Thyroid gland (tissue), 4 donors: ENCODE measurements at places on chromosomes 6 and 20.

DNA sequence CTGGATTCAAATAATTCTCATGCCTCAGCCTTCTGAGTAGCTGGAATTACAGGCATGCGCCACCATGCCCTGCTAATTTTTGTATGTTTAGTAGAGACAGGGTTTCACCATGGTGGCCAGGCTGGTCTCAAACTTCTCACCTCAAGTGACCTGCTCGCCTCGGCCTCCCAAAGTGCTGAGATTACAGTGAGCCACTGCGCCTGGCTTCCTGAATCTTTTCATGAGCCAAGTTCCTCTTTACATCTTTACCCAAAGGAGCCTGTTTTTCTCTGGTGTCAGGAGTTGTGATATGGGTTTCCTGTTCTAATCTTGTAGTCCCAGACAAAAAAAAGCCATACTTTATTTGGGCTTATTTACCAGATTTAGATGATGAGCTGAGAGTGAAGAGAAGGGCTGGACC is 34.4 kb downstream of the PCNA start:
- DNase-seq, result no peak

- no peak for DNase-seq
Measured at GRCh38 chr20:52150440-52151258, 40.9 kb downstream of the ZFP64 start.

DNA sequence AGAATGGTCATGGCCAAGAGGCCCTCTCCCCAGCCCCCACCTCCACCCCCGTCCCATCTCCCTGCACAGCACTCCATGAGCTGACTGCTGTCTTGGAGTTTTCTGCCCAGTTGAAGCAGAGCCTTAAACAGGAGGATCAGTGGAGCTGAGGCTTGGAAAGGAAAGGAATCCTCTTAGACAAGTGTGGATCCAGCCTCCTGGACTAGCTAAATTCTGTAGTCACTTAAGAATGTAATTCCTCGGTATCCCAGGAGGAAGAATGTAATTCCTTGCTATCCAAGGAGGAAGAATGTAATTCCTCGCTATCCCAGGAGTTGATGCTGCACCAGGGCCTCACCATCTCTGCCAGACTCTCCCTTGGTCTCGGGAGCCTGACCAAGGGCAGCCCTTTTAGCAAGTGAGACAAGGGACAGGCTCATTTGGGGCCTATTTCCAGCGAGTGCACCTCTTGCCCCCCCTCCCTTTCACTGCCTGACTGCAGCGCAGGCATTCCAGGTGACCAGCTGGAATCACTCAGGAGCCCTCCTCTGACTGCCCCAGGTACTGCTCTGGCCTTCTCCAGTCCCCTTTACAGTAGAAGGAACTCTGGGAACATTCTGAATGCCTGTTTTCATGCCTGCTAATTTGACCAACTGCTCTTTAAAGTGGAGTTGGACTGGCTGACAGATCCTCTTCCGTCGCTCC is 76.2 kb downstream of the TCP11 start:
- peak; percentile 55 for DNase-seq

GRCh38 chr6:1757131-1757530 is 147.4 kb downstream of the FOXC1 start:
- peak; percentile 74 for DNase-seq

DNA sequence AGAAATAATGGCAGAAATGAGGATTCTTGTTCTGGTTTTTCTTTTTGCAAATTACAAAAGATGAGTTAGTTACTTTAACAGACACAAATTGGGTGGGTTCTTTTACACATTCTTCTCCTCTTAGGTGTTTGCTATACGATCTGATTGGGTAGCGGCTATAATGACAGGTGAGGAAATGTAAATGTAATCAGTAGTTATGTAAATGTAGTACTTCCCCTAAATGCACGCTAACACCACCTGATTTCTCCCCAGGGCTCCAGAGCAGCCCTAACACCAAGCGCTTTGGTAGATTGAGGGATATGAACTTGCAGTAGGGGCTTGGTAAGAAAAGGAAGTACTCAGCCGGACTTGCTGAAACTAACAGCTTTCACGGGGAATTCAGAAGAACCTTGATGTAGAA is 499.4 kb upstream of the NOX3 start:
- DNase-seq, result no peak

- DNase-seq, result peak; percentile 29
Measured at GRCh38 chr6:150417899-150418826, 49.4 kb downstream of the IYD start.

DNA sequence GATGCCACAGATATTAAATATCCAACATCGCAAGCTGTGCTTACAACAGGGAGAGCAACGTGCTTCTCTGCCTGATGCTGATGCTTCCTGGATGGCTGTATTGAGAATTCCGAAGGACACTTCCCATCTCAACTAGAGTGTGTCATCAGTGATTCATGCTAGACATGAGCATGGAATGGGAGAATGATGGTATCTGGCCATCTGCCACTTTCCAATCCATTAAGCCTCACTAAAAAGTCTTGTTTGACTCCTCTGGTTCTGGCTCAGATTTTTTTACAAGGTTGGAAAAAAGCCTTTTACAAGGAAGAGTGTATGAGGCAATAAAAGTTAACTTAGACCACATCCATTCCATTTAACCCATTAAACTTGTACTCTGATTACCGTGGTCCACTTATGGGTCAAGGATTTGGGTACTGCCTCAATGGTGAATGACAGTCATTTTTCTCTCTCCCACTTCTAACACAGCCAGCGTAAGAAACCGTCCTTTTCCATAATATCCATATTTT is 265.3 kb downstream of the UST start:
- no peak for DNase-seq
